CD8-positive, alpha-beta memory T cell (primary cell): ENCODE measurements at places on chromosomes 2 and 18. TPM values are rescaled to one million over a fixed set of nuclear protein-coding genes. Genes with fewer than 3 reads are reported as not detected.

ERMN gene
- total RNA-seq: 0.64 TPM

TYW5 gene
- total RNA-seq: 10.0 TPM

ZFAND2B gene
- total RNA-seq: 36.8 TPM

TBR1 gene
- total RNA-seq: not detected

DNA sequence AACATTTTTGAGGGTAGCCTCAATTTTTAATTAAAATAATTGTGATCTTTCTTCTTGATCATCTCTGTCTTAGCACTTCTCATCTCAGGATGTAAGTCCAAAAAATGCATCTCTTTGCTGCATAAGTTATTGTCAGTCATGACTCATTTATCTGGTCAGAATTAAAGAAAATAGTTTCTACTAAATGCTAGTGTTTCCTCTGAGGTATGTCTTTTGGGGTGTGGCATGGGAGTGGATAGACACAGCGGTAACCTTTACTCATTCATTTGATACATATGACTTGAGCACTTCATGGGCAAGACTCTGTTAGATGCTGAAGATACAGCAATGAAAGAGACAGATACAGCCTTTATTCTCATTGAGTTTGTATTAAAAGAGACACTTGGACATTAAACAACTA, 284.7 kb downstream of the IRS1 start:
- DNase-seq: no peak

DNA sequence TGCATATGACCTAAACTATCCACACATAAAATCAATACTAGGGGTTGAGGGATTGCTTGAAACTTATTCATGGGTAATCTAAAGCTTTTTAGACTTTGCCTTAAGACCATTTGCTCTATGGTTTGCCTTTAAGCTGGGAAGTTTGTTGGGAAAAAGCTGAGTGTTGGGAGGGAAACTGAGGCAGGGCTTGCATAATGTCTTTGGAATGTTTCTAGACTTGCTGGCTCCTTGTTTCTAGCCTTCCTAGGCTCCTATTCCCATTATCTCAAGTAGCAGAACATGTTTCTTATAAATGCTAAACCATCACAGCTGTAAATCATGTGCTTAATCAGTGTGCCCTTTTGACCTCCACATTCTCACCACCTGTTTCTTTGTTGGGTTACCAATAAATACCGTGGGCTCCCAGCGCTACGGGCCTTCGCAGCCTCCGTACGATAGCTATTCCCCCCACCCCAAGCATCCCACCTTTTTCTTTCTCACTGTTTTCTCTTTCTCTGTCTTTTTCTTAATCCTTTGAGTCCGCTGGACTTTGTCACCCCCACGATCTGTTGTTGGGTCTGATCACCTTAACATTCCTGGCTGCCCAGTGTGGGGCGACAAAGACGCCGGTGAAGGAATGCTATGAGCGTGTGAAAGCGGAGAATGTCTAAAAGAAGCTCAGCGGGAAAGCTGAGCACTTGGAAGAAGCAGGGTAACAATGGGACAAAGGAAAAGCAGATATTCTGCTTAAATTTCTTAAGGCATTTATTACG, 49.4 kb upstream of the CWC22 start:
- no peak for DNase-seq
